Stimulated activated CD4-positive, alpha-beta T cell treated with anti-CD3 and anti-CD28 coated beads, TNF-alpha, amount 100 ng/mL, for 48 hours (primary cell): ENCODE measurements at places on chromosomes 2 and 18.
A peak's percentile ranks its signal among the peaks of the same experiment; 100 is the strongest.

- DNase-seq = no peak
Observed at GRCh38 chr18:77129150-77129551, 3.4 kb downstream of the MBP start.

DNA sequence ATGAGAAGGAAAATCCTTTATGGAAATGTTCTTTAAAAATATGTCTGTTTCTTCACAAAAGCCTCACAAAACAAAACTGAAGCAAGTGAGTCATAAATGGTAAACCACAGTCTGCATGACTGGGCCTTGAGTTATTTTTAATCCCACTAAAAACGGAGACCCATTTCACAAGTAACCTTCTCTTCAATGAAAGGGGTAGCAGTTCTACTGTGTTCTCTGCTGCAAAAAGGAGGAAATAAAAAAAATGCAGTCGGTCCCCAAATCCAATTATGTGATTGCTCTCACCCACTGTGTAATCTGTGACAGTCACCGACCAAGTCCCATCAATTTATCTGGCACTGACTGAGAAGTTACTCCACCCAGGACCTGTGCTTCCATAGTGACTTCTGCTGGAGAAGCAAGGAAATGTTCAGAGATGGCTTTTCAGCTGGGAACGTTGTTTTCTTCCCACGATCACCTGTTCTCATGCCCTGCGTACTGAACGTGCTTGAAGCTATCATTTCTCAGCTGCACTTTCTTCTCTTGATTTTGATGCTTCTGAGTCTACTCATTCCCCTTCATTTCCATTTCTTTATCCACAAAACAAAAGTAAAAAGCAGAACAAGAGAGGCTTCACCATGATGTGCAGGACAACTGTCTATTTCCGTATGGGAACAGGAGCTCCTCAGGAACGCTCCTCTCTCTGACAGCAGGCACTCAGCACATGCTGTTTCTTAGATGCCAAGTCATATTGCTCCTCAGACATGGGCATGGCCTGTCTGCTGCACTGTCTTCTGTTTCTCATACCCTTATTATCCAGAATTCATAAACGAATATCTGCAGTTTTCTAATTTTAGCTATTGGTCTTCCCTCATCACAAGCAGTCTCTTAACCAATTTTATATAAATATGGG is 80.0 kb upstream of the TMEM200C start:
- DNase-seq = no peak

DNA sequence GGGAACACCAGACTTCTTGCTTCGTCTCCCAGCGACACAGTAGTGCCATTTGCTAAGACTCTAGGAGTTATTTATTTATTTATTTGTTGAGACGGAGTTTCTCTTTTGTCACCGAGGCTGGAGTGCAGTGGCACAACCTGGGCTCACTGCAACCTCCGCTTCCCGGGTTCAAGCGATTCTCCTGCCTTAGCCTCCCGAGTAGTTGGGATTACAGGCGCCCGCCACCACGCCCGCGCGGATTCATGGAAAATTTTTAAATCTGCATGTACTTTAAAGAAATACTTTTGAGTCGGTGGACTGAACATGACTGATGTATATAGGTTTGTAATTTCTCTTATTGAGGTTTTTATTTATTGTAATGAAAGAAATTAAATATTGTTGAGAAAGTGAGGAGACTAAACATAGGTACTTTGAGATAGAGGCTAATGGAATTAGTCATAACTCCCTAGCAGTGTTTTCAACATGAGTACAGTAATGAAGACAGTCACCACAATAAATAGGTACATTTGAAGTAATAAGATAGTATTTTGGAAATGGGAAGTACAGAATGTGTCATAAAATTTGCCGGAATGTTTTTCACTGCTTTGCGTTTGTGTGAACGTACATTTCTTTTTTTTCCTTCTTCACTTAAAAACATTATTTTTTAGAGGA is 983 bp downstream of the MTX2 start:
- DNase-seq = no peak

DNA sequence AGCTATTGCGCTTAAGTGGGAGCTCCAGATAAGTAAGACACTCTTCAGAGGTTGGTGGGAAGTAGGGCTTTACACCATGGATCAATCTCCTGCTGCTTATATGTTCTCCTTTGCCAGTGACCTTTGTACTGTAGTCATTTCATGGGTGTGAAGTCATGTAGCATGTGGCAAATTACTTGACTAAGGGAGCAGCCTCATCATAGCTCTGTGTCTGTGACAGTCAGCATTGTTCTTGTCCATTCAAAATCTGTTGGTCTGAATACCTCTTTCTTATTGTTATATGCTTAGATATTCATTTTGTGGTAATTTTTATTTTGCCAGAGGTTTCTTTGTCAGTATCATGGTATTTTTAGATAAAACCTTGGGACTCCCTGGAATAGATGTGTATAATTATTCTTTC is 18.2 kb downstream of the SLC4A1AP start:
- no peak for DNase-seq

DNA sequence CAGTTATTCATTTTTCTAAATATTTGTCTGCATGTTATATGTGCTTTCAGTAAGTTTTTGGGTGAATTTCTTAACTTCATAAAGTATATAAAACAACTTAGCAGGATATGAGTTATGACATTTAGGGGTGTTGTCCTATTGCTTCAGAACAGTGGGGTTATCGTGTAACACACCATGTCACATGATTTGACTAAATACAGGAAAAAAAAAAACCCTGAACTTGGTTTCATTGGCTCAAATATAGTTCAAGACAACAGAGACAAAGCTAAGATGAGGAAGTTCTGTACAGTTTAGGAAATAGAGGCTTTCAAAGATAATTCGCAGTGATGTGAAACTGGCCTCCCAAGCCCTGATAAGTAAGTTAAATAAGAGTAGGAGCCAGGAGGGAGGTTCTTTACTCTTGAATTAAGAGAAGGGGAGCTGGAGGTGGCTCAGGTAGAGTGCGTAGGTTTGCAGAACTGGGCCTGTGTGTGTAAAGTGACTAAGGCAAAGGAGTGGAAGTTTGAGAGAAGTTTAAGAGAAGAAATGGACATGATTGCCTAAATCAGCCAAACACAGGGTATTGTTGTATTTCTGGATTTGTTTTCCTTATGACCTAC is 53.9 kb downstream of the LIMS1 start:
- no peak for DNase-seq

DNA sequence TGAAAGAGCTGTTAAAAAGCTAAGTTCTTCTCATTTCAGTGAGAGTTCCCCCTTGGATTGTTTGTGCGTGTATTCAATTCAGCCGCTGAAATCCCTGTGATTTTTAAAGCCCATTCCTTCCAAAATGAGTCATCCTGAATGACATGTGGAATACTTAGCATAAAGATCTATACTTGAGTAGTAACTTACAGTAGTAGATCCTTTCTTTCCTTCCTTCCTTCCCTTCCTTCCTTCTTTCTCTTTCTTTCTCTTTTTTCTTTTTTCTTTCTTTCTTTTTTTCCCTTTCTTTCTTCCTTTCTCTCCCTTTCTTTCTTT is 18.2 kb upstream of the SOX11 start:
- DNase-seq = no peak

GRCh38 chr2:39099310-39099869 is 21.5 kb downstream of the SOS1 start:
- no peak for DNase-seq

- no peak for DNase-seq
Observed at GRCh38 chr2:177543007-177543760, 150.6 kb downstream of the AGPS start.

DNA sequence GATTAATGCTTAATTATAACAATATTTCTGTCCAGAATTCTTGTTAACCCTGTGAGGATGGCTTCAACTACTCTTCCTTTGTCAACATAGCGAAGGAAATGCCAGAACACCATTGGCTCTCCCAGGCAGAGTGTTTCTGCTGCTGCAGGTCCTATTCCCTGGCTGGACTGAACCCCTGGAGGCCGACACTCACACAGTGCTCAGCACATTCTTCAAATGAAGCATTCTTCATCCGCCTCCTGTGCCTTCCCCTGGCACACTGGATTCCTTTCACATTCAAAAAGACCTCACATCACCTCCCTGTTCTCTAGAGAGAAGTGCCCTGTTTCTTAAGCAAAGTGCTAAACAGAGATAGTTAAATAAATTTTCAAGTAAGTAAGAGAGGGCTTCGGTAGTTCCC is 187.3 kb upstream of the MSH6 start:
- DNase-seq = no peak

DNA sequence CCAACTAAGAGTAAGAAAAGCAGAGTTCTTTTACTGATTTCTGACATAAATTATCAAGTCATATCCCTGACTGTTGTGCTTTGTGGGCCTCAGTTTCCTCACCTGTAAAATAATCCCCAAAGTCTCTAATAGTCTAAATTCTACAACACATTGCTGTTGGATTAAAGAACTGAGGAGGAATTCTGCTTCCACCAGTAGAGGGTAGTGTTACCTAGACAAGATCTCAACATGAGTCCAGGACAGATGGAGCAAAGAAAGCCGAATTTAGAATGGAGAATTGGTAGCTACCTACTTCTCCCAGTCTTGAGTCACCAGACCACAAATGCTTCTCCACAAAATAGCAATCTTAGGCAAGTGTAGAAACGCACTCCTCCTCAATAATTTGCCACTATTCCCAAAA is 462.5 kb upstream of the FSHR start:
- DNase-seq = no peak

- no peak for DNase-seq
Observed at GRCh38 chr2:177886824-177887223, 185.8 kb downstream of the PDE11A start.

- DNase-seq = no peak
Observed at GRCh38 chr18:68940754-68941153, 142.9 kb downstream of the CCDC102B start.

DNA sequence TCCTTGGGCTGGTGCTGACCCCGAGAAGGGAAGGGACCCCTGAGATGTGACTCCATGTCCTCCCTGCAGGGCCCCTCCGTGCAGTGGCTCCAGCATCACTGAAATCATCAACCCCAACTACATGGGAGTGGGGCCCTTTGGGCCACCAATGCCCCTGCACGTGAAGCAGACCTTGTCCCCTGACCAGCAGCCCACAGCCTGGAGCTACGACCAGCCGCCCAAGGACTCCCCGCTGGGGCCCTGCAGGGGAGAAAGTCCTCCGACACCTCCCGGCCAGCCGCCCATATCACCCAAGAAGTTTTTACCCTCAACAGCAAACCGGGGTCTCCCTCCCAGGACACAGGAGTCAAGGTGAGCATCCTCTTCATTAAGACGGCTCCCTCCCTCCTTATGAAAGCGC is 53.4 kb upstream of the ATG16L1 start:
- no peak for DNase-seq

GRCh38 chr18:55550471-55550870 is 37.5 kb downstream of the TCF4 start:
- no peak for DNase-seq

DNA sequence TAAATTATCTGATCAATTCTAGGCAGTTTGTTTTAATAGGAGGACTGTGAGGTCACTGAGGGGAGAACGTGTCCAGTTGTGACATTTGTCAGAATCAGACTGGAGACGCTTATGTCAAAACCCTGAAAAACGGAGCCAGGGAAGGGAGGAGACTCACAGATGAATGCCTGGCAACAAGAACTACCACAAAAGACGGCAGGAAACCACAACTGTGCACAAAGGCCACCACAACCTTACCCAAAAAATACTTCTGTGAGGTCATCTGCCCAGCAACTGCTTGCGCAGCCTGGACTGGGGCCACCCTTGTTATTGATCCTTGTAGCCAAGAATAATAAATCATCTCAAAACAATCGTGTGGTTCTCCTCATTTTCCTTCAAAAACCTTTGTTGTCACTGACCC is 173.0 kb upstream of the ALKAL2 start:
- DNase-seq = peak; percentile 14

- DNase-seq = no peak
Observed at GRCh38 chr2:27730980-27731691, 40.4 kb upstream of the MRPL33 start.

DNA sequence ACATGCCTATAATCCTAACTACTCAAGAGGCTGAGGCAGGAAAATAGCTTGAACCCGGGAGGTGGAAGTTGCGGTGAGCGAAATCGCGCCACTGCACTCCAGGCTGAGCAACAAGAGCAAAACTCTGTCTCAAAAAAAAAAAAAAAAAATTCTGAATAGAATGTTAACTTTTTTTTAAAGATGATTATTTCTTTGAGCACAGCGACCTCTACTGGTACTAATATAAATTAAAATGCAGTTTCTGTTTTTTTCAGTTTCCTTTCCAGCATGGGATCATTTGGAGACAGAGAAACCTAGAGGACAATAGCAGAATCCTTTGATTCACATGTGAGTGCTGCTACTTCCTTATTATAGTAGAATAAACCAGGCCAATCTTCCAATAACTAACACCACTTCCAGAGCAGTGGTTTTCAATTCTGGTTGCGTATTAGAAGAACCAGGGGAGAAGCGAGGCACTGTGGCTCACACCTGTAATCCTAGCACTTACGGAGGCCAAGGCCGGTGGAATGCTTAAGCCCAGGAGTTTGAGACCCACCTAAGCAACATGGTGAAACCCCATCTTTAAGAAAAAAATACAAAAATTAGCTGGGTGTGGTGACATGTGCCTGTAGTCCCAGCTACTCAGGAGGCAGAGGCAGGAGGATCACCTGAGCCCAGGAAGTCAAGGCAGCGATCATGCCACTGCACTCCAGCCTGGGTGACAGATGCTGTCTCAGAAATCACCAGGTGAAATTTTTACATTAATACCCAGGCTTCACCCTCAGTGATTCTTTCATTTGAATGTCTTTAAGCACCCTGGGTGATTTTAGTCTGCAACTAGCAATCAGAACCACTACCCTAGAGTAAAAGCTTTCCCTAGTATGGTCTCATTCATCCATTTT is 10.1 kb downstream of the SRSF7 start:
- no peak for DNase-seq

- no peak for DNase-seq
Observed at GRCh38 chr2:224882291-224883171, 159.7 kb downstream of the DOCK10 start.

DNA sequence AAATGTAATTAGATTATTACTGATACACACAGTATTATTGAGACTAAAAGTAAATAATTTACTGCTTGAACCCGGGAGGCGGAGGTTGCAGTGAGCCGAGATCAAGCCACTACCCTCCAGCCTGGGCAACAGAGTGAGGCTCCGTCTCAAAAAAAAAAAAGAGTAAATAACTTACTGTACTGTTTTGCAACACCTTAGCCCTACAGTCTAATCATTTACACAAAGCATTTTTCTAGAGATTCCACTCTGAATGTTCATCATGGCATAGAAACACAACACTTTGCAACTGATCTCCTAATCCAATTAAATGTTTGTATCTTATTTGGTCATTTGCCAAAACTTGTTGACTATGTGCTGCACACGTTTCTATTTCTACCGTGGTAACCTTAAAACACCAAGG is 23.4 kb upstream of the RMP24 start:
- no peak for DNase-seq

DNA sequence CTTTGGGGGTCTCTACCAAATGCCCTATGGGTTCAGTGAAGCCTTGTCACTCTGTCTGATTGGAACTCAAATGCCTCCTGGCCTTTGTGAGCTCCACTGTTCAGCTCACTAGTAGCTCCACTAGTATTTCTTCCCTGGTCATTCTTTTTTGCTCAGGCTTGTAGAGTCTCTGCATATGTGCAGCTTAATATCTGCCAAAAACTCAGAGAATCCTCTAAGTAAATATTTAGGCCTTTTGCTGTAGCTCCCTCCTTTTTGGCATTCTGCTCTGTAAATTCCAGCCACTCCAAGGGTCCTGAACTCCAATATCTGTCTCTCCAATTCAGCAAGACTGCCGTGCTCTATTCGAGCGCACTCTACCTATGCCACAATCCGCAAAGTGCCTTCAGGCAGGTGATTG is 146.5 kb downstream of the MAIP1 start:
- DNase-seq = no peak
